ENCODE measurements at places on chromosomes 2 and 18.

DNA sequence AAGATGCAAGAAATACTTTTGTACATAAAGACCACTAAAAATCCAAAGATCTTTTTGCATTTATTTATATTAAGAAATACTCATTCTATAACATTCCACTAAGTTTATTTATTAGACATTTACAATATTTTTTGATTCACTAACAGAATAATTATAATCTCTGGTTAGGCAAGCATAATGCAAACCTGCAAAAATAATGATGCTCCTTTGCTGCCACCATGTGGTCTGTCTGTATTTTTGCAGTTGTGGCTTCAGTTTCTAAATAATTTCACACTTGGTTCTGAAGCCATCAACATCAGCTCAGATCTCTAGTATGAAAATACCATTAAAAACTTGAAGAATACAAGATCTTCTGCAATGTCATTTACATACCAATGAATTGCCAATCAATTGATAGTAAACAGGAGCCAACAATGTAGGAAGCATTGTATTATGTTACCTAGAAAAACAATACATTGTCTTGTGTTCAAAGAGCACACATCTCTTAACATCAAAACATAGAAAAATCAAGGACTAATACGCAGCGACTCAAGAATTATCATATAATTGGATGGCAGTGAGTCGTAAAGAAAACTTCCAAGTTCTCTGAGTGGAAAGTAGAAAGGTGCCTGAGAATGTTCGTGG lies 28.8 kb upstream of the WDR75 start:
- H3K4me1 ChIP-seq, result peaks cover 3% of the 10 kb centered on the region
- no peak overlapping the region for H3K27ac ChIP-seq
- no peak for DNase-seq
- no peaks in the 10 kb centered on the region for H3K27me3 ChIP-seq

GRCh38 chr2:222756951-222757650 lies 85.6 kb downstream of the MOGAT1 start:
- no peaks in the 10 kb centered on the region for H3K36me3 ChIP-seq
- H3K4me1 ChIP-seq, result no peaks in the 10 kb centered on the region
- H3K27ac ChIP-seq, result no peak overlapping the region
- no peak overlapping the region for H3K4me3 ChIP-seq
- H3K27me3 ChIP-seq, result no peaks in the 10 kb centered on the region

DNA sequence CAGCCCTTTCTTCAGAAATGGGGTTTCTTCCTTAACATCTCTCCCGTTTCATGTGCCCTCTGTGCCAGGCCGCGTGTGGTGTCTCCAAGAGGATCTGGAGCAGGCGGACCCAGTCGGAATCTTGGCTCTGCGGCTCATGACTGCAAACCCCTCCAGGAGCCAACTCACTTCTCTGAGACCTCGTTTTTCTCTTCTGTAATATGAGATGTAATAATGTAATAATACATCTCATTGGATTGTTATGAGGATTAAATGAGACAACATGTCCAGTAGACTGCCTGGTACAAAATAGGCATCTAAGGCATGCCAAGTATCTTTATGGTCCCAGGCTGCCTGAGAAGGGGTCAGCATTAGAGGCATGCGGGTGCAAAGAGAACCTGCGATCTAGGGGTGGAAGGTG lies 221.3 kb upstream of the REV1 start:
- H3K27me3 ChIP-seq, result no peaks in the 10 kb centered on the region
- no peak overlapping the region for H3K27ac ChIP-seq
- no peak overlapping the region for H3K4me3 ChIP-seq
- DNase-seq, result no peak
- H3K4me1 ChIP-seq, result no peaks in the 10 kb centered on the region
- H3K36me3 ChIP-seq, result no peaks in the 10 kb centered on the region

- H3K36me3 ChIP-seq, result no peaks in the 10 kb centered on the region
- H3K4me1 ChIP-seq, result peaks cover 13% of the 10 kb centered on the region
These were observed 158.6 kb downstream of the DYSF start for GRCh38 chr2:71611781-71612527.

- H3K4me1 ChIP-seq, result peaks cover 5% of the 10 kb centered on the region
- no peak overlapping the region for H3K4me3 ChIP-seq
- no peaks in the 10 kb centered on the region for H3K36me3 ChIP-seq
- H3K27me3 ChIP-seq, result no peaks in the 10 kb centered on the region
- peak overlapping the region; percentile 91 for H3K27ac ChIP-seq
These were observed 10.6 kb downstream of the IL1F10 start for GRCh38 chr2:113078350-113078839.

DNA sequence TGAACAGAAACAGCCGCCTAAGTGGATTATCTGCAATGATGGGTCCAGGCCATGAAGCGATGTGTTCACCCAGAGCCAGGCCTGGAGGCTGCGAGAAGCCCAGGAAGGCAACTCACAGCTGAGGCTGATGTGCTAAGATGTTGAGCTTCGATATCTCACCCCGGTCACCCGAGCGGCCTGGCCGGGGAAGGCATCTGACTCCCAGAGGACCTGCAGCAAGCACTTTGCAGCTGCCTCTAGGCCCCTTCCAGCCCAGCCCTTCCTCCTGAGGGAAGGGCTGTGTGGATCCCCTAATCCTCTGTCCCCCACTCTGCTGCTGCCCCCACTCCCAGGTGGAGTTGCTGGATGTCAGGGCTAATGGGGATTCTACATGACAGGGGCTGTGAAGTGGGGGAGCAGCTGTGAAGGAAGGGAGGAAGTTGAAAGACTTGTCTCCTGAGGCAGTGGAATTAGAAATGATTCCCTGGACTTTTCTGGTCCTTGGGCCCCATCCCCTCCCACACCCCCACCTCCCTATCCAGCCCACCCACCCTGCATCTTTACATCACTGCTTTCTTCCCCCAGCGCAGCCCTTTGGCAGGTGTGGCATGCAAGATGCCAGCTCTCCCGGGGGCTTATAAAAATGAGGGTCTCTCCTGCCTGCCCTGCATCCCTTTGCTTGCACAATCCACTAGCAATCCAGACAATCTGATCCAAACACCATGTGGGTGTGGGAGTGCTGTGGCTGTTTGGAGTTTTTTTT lies 4.3 kb downstream of the ATP6V1B1 start:
- H3K36me3 ChIP-seq, result no peaks in the 10 kb centered on the region
- H3K4me1 ChIP-seq, result no peaks in the 10 kb centered on the region
- no peak overlapping the region for H3K4me3 ChIP-seq
- no peak overlapping the region for H3K27ac ChIP-seq

- DNase-seq, result no peak
- H3K4me1 ChIP-seq, result peaks cover 18% of the 10 kb centered on the region
- no peak overlapping the region for H3K4me3 ChIP-seq
- no peaks in the 10 kb centered on the region for H3K27me3 ChIP-seq
These were observed 38.8 kb upstream of the UBE2F start for GRCh38 chr2:237927986-237928385.

DNA sequence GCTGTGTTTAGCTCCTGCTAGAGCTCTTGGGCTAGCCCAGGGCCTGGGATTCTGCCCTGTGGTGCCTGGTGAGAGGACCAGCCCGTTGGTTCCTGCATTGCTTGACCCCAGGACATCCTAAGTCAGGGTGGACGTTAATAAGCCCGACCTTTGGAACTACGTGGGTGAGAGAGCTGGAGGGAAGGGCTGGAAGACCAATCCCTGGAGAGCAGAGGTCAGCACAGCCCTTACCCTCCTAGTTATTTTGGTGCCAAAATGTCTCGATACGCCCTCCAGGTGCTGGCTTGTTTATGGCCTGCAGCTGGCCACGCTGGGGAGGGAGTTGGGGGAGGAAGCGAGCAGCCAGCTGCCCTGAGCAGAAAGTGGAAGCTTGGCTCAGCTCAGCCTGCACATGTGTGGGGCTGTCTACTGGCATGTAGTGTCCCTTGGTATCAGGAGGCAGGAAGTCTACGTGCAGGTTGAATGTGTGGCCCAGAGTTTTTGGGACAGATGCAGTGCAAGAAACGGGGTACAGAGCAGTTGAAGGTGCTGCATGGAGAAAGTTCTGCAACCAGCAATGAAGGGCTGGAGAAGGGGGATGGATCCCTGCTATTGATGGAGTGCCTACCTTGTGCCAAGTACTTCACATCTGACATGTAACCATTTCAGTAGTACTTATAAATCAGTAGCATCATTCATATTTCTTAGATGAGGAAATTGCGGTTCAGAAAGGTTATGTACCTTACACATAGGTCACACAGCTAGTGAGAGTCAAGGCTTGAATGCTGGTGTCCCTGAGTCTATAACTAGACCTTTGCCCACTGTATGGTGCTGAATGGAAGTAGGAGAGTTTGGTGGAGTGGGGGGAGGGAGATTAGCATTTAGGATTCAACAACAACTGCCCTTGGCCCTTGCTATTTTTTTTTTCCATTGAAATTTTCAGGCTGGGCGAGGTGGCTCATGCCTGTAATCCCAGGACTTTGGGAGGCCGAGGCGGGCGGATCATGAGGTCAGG lies 5.0 kb upstream of the DGKD start:
- peaks cover 17% of the 10 kb centered on the region for H3K4me1 ChIP-seq
- no peaks in the 10 kb centered on the region for H3K27me3 ChIP-seq
- no peak for DNase-seq
- no peak overlapping the region for H3K4me3 ChIP-seq
- H3K36me3 ChIP-seq, result no peaks in the 10 kb centered on the region

GRCh38 chr2:15890124-15890754 lies 50.1 kb upstream of the MYCN start:
- no peak overlapping the region for H3K27ac ChIP-seq
- no peaks in the 10 kb centered on the region for H3K36me3 ChIP-seq
- peaks cover 15% of the 10 kb centered on the region for H3K4me1 ChIP-seq
- no peak overlapping the region for H3K4me3 ChIP-seq
- DNase-seq, result no peak

- no peak overlapping the region for H3K4me3 ChIP-seq
- no peak for DNase-seq
- no peak overlapping the region for H3K27ac ChIP-seq
- no peaks in the 10 kb centered on the region for H3K27me3 ChIP-seq
- no peaks in the 10 kb centered on the region for H3K36me3 ChIP-seq
These were observed 144.9 kb upstream of the LHCGR start for GRCh38 chr2:48900321-48901014.

- H3K36me3 ChIP-seq, result no peaks in the 10 kb centered on the region
- H3K4me1 ChIP-seq, result no peaks in the 10 kb centered on the region
- H3K27me3 ChIP-seq, result no peaks in the 10 kb centered on the region
- no peak overlapping the region for H3K4me3 ChIP-seq
These were observed 171.0 kb downstream of the SRBD1 start for GRCh38 chr2:45439788-45440773.

DNA sequence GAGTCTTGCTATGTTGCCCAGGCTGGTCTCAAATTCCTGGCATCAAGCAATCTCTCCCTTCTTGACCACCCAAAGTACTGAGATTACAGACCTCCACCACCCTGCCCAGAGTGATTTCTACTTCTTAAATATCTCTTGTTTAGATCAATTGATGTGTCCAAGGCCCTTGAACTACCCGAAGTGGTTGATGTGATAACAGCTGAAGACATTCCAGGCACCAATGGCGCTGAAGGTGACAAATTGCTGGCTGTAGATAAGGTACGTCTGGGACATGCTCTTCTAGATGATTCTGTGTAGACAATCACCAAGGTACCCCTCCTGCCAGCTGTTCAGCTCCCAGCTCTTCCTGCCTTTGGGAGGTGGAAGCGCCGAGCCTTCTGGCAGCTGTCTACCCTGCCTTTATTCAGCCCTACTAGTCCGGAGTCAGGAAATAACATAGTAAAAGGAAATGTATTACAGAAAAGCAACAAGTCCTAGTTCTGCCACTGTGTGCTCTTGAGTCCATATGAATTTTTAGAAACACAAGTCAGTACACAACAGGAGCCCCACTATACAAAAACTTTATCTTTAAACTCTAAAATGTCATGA lies 61.3 kb upstream of the BZW1 start:
- H3K27me3 ChIP-seq, result no peaks in the 10 kb centered on the region
- H3K27ac ChIP-seq, result no peak overlapping the region
- H3K36me3 ChIP-seq, result no peaks in the 10 kb centered on the region
- no peak overlapping the region for H3K4me3 ChIP-seq
- no peak for DNase-seq

- no peaks in the 10 kb centered on the region for H3K4me1 ChIP-seq
- H3K27ac ChIP-seq, result no peak overlapping the region
- no peak for DNase-seq
- no peaks in the 10 kb centered on the region for H3K36me3 ChIP-seq
- no peaks in the 10 kb centered on the region for H3K27me3 ChIP-seq
These were observed 672.3 kb upstream of the REG3G start for GRCh38 chr2:78353168-78353567.

- no peak overlapping the region for H3K27ac ChIP-seq
- DNase-seq, result no peak
- peaks cover 13% of the 10 kb centered on the region for H3K4me1 ChIP-seq
- H3K4me3 ChIP-seq, result no peak overlapping the region
These were observed 79.8 kb downstream of the CIB4 start for GRCh38 chr2:26561376-26561775.

GRCh38 chr18:69701305-69701704 lies 246.4 kb downstream of the CD226 start:
- no peak overlapping the region for H3K4me3 ChIP-seq
- no peaks in the 10 kb centered on the region for H3K36me3 ChIP-seq
- no peaks in the 10 kb centered on the region for H3K4me1 ChIP-seq
- H3K27me3 ChIP-seq, result no peaks in the 10 kb centered on the region
- no peak overlapping the region for H3K27ac ChIP-seq

DNA sequence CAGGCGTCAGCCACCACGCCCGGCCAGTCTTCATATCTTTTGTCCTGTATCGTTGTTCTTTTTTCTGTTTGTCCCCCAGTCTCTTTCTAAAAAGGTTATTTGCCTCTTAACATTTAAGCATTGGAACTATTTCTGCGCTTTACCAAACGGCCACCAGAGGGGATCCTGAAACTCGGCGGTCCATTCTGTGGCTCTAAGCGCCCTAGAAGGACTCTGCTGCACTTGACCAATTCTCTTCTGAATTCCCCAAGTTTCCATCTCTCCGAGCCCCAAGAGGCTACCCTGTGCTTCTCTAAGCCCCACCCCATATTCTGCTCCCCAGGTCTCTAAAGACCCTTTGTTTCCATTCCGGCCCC lies 33.1 kb upstream of the REG3G start:
- no peak for DNase-seq
- no peaks in the 10 kb centered on the region for H3K4me1 ChIP-seq
- no peak overlapping the region for H3K27ac ChIP-seq
- no peaks in the 10 kb centered on the region for H3K27me3 ChIP-seq
